ENCODE measurements at places on chromosomes 3 and 15. TPM values are rescaled to one million over a fixed set of nuclear protein-coding genes. Genes with fewer than 3 reads are reported as not detected.

The OXTR gene
- 10.9 TPM for total RNA-seq

The TMEM45A gene
- 2.9 TPM for total RNA-seq

The KY gene
- 0.08 TPM for total RNA-seq

The SAMMSON gene
- not detected for total RNA-seq

The MAP1A gene
- 0.83 TPM for total RNA-seq

The LRRC34 gene
- total RNA-seq = not detected

The EIF4A2 gene
- 147 TPM for total RNA-seq

The THRB gene
- 0.99 TPM for total RNA-seq

The PAK6 gene
- 0.19 TPM for total RNA-seq

The LRTM1 gene
- total RNA-seq = not detected

The MKRN2OS gene
- not detected for total RNA-seq

The LIPH gene
- total RNA-seq = 8.1 TPM

All from A549 treated with CpdA at 1 μM for 4 hours (cell line).